Activated naive CD4-positive, alpha-beta T cell treated with Interleukin-2 at 50 U/mL for 16 hours (primary cell): ENCODE measurements at places on chromosomes 1 and 21.

DNA sequence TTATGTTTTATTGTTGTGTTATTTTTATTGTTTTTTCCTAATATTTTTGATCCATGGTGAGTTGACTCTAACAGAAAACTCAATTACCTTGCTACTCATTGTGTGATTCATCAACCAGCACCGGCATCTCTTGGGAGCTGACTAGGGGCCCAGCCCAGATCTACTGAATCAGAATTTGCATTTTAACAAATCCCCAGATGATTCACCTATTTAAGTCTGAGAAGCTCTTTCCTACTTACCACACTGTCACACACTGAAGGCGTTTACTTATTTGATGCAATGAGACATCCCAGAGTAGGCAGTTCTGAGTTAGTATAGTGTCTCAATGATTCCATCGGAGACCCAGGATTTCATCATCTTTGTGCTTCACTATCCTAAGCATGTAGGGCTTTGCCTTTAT lies 416.6 kb downstream of the RWDD3 start:
- no peak for DNase-seq

DNA sequence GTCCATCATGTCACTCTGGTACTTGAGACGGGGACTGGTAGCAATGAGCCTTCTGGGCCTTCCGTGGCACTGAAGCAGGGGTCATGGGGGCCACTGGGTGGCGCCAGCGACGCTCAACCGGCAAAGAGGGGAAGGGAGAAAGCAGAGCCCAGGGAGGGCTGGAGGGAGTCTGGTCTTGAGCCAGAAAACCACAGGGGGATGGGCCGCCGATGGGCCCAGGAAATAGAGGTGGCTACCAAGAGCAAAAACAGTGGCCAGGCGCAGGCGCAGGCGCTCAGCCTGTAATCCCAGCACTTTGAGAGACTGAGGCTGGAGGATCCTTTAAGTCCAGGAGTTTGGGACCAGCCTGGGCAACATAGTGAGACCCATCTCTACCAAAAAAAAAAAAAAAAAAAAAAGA lies 21.8 kb downstream of the EXOC8 start:
- DNase-seq, result peak; percentile 41

DNA sequence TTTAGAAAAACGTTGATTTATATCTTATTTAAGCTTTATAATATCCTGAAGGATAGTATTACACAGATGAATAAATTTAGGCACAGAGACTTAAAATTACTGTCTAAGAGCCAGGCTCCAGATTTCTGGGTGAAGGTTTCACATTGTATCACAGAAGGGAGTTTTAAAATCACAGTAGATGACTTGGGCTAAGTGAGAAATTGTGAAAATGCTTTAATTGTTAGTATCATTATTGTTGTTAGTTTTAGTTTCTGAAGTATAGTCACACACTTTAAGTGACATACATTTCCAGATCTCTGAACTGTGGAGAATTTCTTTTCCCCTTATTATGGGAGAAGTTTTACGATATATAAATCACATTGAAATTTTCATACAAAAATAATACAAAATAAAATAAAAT lies 83.5 kb downstream of the NDUFS5 start:
- no peak for DNase-seq

DNA sequence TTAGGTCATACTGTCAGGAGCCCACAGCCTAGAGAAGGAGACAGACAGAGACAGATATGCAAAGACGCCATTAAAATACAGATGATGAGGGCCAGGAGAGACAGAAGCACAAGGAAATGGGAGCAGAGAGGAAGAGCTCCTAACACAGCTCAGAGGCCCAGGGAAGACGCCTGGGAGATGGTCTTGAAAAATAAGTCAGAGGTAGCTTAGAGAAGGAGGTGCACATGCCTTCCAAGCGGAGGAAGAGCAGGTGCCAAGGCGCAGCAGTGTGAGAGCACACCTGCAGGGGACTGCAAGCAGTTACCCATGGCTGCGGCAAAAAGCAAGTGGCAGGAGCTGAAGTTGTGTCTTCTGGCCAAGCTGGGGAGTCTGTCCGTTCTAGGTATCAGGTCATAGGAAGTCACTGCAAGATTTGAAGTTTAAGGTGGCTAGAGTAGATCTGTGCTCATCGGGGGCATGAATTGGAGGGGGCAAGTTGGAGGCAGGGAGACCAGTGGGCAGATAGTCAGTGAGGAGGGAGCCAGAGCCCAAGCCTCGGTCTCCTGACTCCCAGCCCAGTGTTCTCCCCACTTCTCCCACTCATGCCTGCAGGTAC lies 1.3 kb upstream of the TRABD2B start:
- DNase-seq, result no peak

DNA sequence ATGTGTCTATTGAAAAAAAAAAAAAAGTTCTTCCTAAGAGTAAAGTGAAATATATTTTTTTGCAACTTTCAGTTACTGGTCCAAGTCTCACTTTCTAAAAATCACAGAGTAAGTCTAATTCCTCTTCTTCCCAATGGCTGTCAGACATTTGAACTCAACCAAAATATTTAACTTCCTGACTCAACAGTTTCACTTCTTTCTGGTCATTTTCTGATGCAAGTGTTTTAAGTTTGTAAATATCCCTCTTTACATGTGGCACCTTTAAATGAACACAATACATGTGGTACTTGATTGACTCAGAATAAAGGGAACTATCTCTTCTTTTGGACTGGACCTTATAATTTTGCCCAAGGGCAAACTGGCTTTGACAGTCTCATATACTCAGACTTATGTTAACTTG lies 76.7 kb downstream of the ASH1L start:
- DNase-seq, result no peak

DNA sequence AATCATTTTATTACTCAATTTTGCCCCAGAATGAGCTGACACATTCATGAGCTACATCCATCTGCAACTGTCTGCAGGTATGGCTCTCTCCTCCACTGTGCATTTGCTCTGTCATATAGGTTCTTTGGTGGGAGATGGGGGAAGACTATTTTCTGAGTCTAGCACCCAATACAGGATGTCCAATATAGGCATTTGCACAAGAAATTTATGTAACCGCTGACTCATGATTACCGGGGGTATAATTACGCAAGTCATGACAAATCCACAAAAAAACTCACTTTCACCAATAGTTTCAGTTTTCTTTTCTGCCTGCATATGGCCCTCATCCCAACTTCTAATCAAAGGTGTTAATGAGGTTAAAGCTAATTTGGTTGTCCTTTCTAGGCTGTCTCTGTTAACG lies 17.5 kb upstream of the VSIG8 start:
- no peak for DNase-seq

DNA sequence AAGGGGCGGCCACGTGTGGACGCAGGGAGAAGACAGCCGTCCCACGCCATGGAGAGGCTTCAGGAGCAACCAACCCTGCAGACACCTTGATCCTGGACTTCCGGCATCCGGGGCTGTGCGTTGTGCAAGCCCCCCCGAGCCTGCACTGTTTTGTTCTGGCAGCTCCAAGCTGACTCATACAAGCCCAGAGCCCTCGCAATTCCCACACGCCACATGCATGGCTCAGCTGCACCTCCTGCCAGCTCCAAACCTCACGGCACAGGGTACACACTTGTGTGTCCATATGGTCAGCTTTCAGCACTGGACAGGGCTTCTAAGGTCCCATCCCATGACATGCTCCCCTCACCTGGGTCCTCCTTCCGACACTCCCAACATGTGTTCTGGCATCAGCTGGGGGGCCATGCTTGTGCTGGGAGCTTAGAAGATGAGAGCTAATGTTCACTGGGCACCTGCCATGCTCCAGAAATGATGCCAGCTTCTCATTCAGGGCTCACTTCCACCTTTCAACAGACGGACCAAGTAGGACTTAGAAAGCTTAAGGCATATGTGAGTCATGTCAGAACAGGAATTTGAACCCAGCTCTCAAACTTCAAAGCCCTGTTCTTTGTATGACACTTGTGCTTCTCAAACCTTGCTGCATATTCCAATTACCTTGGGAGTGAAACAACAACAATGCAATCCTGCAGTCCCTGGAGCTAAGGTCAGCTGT lies 137.3 kb downstream of the PGBD5 start:
- DNase-seq, result no peak
